ENCODE measurements at places on chromosomes 1 and 21.

GRCh38 chr1:234724516-234725176 lies 114.7 kb upstream of the IRF2BP2 start:
- DNase-seq: peak; percentile 30

DNA sequence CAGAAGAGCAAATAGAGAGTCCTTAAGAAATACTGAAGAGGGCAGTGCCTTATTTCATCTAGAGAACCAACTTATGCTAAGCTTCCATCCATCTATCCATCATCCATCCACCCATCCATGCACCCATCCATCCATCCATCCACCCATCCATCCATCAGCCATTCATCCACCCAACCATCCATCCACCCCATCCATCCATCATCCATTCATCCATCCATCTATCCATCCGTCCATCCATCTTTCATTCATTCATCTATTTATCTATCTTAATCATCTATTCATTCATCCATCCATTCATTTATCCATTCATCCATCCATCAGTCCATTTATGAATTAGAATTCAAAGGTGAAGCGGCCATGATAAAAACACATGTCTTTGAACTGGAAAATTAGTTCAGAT lies 171.5 kb upstream of the FMN2 start:
- DNase-seq: no peak

DNA sequence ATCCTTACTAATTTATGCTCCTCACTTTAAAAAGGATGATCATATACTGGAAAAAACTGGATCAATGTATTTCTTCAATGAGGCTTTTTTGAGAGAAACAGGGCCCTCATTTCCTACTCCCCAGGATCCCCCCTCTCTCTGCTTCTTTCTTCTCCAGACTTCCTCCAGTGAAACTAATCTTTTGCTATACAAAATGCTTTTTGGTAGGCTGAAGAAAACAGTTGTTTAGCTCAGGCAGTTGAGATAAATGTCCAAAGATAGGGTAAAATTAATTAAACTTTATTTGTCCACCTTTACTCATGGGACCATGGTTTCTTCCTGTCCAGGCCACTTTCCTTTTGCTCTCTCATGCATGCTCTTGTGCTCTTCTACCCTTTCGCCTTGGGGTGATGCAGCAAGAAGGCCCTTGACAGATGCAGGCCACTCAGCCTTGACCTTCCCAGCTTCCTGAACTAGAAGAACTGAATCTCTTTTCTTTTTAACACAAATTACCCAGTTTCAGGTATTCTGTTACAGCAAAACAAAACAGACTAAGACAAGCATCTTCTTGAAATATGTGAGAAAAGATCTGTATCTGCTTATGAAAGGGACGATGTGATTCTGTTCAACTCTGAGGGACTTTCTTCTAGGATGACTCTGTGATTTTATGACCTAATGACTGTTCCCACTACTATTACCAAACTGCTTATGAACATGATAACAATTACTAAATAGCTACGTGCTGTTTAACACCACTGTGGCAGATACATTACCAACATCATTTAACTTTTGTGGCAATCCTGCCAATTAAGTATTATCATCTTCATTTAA lies 63.7 kb downstream of the NVL start:
- DNase-seq: no peak

DNA sequence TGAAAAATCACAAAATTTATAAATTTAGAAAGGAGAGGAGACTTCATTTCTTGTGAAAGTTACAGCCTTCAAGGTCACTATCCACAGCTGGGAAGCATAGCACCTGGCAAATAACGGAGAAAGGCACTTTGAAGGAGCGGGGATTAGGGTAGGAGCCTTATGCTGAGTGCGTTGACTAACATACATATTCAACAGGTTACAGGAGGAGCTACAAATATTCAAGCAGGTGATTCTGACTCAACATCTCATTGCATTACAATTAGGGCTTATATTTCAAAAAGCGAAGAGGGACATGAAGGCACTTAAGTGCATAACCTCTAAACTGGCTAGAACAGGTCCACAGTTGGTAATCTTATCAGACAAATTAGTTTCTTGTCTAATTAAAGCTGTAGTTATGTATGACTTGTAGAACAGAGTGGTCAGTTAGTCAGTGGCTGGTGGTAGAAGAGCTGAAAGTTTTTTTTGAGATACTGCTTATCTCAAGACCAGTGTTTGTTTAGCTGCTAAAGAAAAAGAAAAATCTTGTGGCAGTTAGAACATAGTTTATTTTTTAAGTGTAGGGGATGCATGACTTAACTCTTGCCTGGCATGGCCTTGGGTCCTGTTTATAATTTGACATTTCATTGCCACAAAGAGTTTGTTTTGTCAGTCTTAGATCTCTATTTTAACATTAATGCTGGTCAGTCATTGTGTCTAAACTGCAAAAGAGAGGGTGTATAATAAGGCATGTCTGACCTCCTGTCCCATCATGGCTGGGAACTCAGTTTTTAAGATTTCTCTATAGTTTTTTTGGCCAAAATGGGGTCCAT lies 311.5 kb downstream of the DUSP10 start:
- no peak for DNase-seq

GRCh38 chr1:8517661-8518489 lies 200.0 kb downstream of the SLC45A1 start:
- no peak for DNase-seq

- DNase-seq: no peak
Measured at GRCh38 chr1:158104891-158105290, 75.8 kb upstream of the CD1D start.

GRCh38 chr1:60923389-60924087 lies 158.8 kb upstream of the NFIA start:
- no peak for DNase-seq

DNA sequence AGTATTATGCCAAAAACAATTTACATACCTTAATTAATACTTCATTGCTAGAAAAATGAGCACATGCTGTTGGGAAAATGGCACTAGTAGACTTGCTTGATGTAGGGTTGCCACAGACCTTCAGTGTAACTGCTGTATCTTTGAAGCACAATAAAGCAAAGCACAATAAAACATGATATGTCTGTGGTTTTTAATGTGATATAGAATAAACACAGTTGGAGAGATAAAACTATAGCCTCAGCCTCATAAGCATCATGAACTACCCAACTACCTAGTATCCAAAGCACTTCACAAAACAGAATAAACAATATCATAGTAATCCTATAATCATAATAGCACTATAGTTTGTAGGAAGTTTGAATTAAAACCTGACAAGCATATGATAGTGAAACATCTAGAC lies 143.5 kb downstream of the SYT14 start:
- DNase-seq: no peak

GRCh38 chr1:185232874-185233273 lies 75.9 kb downstream of the SWT1 start:
- no peak for DNase-seq

Measured in stimulated activated CD4-positive, alpha-beta T cell treated with anti-CD3 and anti-CD28 coated beads, Interleukin-2, amount 100 ng/mL, for 24 hours (primary cell).